ENCODE measurements at places on chromosomes 16 and 17. TPM values are rescaled to one million over a fixed set of nuclear protein-coding genes. Genes with fewer than 3 reads are reported as not detected.

DNA sequence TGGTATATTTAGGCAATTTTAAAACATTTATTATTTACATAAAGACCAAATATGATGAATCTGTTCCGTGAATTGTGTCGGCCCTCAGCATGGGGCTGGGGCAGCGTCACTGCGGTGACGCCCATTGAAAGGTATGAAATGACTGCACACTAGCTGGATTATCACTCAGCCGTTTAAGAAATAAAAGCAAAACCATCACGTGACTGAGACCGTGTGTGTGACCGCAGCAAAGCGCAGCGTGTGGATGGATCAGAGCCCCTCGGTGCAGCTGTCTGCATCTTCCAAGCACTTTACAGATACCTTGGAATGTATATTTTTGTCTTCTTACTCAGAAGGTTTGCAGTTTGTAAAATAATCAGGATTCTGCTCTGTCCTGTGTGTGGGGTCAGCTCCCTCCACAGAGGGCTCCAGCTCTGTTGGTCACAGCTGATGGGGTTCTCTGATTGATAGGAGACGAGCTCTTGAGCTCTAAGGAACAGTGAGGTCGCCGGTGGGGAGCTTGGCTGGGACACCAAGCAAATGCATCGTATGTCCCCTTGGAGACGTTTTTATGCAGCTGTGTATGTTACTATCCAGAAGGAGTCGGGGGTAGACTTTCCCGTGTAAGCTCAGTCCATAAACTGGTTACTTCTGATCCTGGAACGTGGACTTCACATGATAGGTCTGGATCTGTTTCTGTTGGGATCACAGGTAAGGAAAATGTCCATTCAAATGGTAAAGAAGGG lies 45.1 kb downstream of the WDR45B start:
- H3K4me3 ChIP-seq = no peak overlapping the region
- DNase-seq = no peak
- no peak overlapping the region for H3K27ac ChIP-seq

GRCh38 chr16:11164482-11165270 lies 91.3 kb downstream of the SOCS1 start:
- no peak overlapping the region for H3K4me3 ChIP-seq
- H3K27me3 ChIP-seq = no peaks in the 10 kb centered on the region
- no peaks in the 10 kb centered on the region for H3K36me3 ChIP-seq
- H3K4me1 ChIP-seq = peaks cover 8% of the 10 kb centered on the region
- peak; percentile 76 for DNase-seq

SEC14L5 gene
- 0.41 TPM for total RNA-seq

PIK3R6 gene
- total RNA-seq = not detected

SLFN13 gene
- 0.88 TPM for total RNA-seq

Measured in neural progenitor cell (in vitro differentiated cells).